ENCODE measurements at places on chromosomes 4 and X.

DNA sequence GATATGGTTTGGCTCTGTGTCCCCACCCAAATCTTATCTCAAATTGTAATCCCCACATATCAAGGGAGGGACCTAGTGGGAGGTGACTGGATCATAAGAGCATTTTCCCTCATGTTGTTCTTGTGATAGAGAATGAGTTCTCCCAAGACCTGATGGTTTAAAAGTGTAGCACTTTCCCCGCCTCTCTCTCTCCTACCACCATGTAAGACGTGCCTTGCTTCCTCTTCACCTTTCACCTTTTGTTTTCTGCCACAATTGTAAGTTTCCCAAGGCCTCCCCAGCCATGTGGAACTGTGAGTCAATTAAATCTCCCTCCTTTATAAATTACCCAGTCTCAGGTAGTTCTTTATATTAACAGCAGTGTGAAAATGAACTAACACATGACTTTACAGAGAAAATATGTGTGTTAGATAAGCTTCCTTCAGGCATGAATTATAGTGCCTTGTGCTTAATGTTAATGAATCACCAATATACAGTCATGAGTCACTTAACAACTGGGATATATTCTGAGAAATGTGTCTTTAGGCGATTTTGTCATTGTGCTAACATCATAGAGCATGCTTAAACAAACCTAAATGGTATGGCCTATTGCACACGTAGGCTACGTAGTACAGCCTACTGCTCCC is 37.9 kb downstream of the PDGFC start:
- DNase-seq = no peak

GRCh38 chr4:1590244-1590643 is 93.9 kb downstream of the FAM53A start:
- no peak for DNase-seq

GRCh38 chr4:93747220-93747619 is 81.3 kb upstream of the ATOH1 start:
- DNase-seq = no peak

GRCh38 chr4:80101071-80101791 is 28.2 kb upstream of the ANTXR2 start:
- DNase-seq = no peak

- no peak for DNase-seq
Observed at GRCh38 chrX:65671286-65671685, 3.8 kb downstream of the MSN start.

DNA sequence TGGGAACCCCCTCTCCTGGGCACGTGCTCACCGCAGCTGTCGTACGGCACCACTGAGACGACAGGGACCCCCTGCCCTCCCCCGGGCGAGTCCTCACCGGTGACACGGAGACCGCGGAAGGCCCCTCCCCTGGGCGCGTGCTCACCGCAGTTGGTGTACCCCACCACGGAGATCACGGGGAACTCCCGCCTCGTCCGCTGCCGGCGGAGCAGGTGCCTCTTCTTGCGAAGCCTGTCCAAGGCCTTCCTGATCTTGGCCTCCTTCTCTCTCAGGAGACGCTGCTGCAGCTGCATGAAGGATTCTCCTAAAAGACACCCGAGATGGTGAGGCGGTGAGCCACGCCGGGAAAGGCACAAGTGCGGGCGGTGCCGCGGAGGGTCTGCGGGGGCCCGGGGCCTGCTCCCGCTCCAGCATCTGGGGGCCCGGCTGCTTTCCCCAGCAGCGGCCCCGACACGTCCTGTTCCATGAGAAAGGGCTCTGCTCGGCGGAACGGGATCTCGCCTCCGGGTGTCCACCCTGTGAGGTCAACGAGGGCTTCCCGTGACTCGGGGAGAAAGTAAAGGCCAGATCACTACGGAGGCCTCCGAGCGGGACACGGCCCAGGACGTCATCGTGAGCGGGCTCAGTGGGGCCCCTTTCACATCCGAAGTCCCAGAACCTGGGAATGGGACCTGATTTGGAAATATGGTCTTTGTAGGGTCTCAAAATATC is 5.8 kb downstream of the GTPBP6 start:
- DNase-seq = no peak

DNA sequence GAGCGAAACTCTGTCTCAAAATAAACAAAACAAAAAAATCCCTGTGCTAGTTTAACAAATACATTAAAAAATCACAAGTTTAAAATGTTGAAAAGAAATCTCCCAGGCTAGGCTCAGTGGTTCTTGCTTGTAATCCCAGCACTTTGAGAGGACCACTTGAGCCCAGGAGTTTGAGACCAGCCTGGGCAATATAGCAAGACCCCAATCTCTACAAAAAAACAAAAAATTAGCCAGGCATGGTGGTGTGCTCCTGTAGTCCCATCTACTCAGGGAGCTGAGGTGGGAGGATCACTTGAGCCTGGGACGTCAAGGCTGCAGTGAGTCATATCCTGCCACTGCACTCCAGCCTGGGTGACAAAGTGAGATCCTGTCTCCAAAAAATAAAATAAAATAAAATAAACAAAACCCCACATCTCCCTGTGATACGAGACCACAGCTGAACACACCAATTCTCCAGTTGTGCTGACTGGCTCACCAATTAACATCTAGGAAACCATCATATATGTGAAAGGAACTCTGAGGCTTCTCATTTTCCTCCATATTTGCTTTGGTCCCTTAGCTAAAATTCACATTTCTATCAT is 7.3 kb downstream of the RPS4X start:
- peak; percentile 55 for DNase-seq

GRCh38 chr4:166426300-166426863 is 553.3 kb downstream of the TLL1 start:
- DNase-seq = no peak

GRCh38 chr4:166839615-166840251 is 394.6 kb downstream of the SPOCK3 start:
- DNase-seq = no peak

DNA sequence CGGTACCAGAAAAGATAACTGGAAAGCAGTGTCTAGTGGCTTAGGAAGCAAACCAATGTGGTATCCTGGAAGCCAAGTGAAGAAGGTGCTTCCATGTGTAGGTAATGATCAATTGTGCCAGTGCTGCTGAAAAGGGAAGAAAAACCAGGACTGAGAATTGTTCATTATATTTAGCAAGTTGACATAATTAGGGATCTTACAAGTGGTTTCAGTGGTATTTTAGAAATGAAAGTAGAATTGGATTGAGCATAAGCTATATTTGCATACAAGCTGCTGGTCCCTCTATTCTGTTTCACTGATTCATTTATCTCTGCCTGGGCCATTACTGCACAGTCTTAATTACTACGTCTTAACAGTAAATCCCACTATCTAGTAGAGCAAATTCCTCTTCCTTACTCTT is 32.3 kb downstream of the PRDM8 start:
- no peak for DNase-seq

DNA sequence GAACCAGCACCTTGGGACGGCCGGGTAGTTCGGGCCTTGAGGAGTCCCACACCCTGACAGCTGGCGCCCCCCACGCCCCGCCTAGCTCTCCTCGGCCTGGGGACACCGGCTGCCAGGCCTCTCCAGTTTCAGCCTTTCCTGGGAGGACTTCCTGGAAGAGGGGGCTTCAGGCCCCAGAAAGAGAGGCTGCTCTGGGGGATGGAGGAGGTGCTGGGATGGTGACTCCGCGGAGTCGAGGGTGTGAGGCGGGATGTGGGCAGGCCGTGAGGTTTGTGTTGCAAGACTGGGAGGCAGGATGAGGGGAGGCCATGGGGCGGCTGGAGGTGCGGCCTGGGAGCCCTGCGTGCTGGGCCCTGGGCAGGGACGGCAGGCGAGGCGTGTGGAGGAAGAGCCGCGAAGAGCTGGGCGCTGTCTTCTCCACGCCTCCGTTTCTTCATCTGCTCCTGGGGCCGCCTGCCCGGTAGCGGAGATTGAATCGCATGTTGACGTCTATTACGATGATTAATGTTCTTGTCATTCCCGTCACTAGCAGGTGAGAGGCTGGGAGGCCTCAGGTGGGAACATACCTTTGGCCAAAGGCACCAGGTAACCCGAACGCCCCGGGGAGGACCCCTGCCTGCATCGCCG is 918 bp upstream of the FGFRL1 start:
- DNase-seq = peak; percentile 87

DNA sequence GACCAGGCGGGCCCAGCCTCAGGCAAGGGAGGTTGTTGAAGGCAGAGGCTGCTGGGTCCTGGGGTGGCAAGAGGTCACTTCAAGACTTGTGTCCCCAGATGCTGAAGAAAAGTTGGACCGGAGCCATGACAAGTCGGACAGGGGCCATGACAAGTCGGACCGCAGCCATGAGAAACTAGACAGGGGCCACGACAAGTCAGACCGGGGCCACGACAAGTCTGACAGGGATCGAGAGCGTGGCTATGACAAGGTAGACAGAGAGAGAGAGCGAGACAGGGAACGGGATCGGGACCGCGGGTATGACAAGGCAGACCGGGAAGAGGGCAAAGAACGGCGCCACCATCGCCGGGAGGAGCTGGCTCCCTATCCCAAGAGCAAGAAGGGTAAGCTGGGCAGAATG is 4.4 kb downstream of the PQBP1 start:
- no peak for DNase-seq

- peak; percentile 32 for DNase-seq
Observed at GRCh38 chr4:151324752-151325110, 674 bp downstream of the SH3D19 start.

DNA sequence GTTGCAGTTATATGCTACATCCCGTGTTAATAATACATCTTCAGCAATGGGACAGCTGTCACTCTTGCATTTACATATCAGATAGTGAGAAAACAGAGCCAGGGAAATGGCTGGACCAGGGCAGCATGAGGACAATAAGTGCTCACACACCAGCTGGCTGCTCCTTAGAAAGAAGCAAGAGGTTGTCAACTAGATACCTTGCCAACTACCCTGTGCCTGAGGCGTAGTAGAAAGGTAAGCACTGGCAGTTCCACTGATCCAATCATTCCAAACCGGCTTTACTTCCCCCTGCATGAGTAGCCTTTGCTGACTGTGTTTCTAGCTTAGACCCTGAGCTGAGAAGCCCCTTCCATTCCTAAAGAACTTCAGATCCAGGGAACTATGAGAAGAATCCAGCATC is 52.2 kb upstream of the FGF13 start:
- no peak for DNase-seq

- no peak for DNase-seq
Observed at GRCh38 chr4:92270908-92271307, 32.9 kb upstream of the GRID2 start.

DNA sequence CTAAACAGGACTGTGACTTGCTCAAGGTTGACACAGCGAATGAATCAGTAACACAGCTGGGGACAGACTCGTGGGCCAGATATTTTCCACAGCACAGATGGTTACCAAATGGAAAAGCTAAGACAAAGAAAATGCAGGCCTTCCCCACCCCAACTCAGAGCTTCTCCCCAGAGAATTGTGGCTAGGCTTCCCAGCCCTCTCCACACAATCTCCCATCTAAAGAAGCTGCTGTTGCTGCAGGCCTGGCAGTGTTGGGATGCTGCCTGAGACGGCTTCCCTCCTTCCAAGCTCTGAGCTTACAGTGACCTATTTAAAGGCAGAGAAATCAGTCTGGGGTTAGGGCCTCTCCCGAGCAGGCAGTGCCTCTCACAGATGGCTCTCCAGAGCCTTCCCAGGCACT is 46.5 kb upstream of the PGRMC1 start:
- no peak for DNase-seq

DNA sequence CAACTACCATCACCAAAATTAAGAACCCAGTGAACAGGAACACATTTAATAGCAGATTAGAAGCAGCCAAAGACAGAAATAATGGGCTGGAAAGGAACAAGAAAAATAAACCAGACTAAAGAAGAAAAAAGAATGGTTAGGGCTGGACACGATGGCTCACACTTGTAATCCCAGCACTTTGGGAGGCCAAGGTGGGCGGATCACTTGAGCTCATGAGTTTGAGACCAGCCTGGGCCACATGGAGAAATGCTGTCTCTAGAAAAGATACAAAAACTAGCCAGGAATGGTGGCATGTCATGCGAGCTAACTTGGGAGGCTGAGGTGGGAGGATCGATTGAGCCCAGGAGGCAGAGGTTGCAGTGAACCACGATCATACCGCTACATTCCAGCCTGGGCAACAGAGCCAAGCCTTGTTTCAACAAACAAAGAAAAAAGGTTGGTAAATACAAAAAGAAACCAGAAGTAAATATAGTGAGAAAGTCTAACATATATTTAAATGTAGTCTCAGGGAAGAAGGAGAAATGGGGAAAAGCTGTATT is 102.0 kb downstream of the AFAP1 start:
- DNase-seq = no peak

DNA sequence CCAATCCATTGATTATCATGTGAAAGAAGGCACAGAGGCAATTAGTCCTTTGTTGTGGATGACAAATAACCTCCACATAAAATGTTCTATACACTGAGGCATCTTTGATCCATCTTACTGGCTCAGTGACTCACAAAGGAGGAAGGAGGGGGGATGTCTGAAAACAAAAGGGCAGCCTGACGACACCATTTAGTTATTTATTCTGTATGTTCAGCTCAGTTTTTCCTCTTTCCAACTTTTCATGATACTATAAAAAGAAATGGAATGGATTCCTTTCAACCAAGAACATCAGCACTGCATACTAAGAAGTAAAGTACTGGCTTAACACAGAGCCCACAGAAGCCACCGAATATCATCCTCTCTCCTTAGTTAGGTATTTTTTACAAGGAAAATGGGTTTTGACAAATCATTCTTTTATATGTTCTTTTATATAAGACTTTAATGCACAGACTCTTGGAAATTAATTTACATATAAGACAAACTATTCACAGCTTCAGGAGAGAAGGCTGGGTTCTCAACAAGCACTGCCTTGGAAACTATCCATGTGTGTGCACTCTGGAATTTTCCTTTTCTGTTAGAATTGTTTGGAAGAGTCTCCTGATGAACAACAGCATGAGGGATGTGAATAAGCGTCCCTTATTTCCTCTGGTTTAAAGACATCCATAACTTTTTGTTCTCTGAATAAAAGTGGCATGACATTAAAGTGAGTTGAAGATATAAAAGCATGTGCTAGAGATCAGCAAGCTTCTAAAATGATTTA is 135.6 kb downstream of the TSPAN5 start:
- no peak for DNase-seq

- DNase-seq = no peak
Observed at GRCh38 chrX:29652484-29652883, 562.9 kb upstream of the MAGEB2 start.

DNA sequence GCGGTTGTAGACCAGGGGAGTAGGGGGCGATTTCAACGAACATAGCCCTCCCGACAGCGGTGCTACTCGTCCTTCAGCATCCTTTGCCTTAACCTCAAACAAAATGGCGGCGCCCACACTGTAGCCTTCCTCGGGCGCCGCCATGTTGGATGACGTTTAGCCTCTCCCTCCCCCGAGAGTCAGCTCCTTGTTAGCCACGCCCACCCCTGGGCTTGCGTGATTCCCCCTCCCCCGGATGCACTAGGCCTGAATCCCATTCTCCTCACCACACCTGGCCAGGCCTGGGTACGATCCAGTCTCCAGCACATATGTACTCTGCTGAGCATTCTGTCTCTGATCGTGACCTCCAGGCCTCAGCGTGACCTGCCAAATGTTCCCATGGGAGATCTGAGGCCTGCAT is 49.0 kb upstream of the ZNF157 start:
- DNase-seq = no peak

- DNase-seq = no peak
Observed at GRCh38 chr4:186746581-186746980, 22.9 kb upstream of the FAT1 start.
